Iris pigment epithelial cell (primary cell): ENCODE measurements at places on chromosomes 12 and 14.

GRCh38 chr12:82723093-82723492 lies 36.4 kb downstream of the TMTC2 start:
- no peak for DNase-seq

- no peak for DNase-seq
Observed at GRCh38 chr14:38387821-38388220, 131.9 kb upstream of the CLEC14A start.

- DNase-seq: no peak
Observed at GRCh38 chr12:115583591-115583990, 693.9 kb downstream of the MED13L start.

GRCh38 chr12:30694412-30695198 lies 1.1 kb downstream of the IPO8 start:
- peak; percentile 54 for DNase-seq

- DNase-seq: no peak
Observed at GRCh38 chr12:29242921-29243431, 93.9 kb downstream of the FAR2 start.

DNA sequence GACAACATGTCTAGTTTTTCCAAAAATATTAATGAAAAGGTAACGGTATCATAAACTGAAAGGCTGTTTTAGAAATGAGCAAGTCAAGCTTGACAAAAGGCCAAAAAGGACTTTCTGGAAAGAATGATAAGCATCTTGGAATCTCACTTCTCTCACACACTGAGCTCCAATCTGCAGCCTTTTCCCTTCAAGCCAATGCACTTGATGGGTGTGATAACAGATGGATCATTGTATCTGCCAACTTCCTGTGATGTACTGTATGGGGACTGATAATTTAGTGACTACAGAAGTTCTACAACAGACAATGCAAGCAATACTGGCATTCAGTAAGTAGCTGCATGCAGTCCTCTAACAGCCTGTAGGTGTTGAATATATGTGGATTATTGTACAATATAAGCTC lies 147.1 kb downstream of the MED13L start:
- DNase-seq: peak; percentile 45

DNA sequence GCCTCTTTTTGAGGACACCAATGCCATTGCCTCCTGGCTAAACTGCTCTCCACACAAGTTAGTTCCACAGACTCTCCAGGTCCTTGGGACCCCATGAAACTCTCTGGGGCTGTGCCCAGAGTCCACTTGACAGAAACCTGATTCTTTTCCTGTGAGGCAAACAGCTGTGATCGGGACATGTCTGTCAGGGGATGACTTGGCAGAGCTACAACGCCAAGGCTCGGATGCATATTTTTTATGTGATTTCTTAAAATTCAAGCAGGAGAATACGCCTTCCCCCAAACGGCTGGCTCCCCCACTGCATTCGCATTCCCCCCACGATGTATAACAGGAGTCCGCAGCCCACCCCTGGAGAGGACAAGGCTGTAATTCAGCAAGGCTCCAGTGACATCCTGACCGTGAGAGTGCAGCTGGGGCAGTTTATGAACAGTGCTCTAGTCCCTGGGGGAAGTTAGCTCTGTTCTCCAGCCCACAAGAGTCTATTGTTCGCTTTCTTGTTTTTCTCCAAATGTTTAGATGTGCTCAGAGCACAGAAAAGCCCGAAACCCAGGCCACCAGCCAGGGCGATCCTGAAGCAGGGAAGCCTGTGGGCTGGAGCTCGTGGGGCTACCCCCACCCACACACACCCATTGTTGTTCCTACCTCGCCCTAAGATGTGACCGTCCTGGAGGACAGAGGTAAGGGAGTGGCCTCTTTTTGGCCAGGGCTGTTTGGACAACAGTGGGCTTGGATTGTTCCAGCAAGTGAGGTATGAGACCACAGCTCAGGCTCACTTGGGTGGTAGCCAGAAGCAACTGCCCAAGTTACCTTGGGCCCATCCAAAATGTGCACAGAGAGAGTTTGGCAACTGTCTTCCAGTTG lies 159.5 kb downstream of the ZFP36L1 start:
- DNase-seq: no peak

DNA sequence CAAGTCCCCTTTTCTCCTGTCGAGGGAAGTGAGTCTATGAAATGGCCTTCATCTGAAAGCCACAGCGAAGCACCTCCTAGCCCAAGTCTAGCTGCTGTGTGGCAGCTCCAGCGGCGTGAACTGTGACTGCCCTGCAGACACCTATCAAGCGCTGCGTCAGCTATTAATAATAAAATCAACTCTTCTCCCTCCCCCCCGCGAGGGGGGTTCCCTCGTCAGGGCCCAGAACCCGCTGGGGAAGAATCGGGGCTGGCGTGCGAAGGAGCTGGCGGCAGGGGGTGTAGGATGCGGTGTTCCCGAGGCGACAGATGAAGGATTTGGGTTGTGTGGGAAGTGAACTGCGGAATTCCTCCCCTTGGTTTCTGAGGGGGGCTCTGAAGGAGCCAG lies 662 bp upstream of the ATP2A2 start:
- DNase-seq: peak; percentile 47

DNA sequence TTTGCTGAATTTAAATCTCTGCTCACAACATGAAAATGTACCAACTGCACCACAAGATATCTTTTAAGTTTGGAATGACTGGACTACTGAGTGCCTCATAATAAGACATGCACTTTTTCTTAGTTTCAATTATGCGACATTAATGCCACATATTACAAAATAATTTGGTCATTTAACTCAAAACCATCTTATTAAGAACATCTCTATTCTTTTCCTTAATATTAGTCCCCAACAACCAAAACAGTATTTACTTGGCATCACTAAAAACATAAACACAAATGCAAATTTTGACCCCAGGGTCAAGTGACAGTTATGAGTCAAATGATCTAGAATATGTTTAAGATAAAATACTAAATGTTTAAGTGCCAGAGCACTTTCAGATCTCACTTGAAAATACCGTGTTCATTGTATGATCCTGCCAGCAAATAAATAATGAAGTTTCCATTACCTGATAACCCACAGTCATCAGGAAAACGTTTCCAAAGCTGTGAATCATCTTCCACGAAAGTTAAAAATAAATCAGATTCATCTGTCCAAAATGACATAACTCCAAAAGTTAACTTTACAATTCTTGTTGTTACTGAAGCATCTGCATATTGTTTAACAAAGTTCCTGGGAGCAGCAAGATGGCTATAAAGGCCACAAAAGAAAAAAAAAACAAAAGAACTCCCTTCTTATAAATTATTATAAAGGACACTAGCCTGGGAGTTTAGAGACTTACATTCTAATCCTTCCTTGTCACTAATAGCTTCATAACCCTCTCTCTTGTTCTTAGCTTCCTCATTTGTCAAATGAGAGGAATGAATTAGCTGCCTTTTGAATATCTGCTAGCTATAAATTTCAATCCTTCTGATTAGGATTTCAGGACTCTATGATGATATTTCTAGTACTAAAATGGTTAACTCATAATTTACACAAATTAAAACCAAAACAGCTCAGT lies 30.5 kb upstream of the AP4S1 start:
- peak; percentile 63 for DNase-seq

- DNase-seq: no peak
Observed at GRCh38 chr12:32826807-32827412, 69.7 kb downstream of the PKP2 start.

GRCh38 chr14:97046967-97047366 lies 249.8 kb downstream of the VRK1 start:
- no peak for DNase-seq

GRCh38 chr14:49982501-49982951 lies 89.6 kb downstream of the ARF6 start:
- DNase-seq: peak; percentile 97

GRCh38 chr14:67371247-67372148 lies 11.4 kb downstream of the EIF2S1 start:
- DNase-seq: peak; percentile 29

- DNase-seq: peak; percentile 37
Observed at GRCh38 chr12:104709692-104710435, 248.2 kb downstream of the SLC41A2 start.

- DNase-seq: no peak
Observed at GRCh38 chr12:47576289-47576945, 129.4 kb downstream of the RPAP3 start.
